ENCODE measurements at places on chromosomes 4 and X.

GRCh38 chr4:80035336-80035735 is 37.7 kb downstream of the ANTXR2 start:
- no peak for DNase-seq

DNA sequence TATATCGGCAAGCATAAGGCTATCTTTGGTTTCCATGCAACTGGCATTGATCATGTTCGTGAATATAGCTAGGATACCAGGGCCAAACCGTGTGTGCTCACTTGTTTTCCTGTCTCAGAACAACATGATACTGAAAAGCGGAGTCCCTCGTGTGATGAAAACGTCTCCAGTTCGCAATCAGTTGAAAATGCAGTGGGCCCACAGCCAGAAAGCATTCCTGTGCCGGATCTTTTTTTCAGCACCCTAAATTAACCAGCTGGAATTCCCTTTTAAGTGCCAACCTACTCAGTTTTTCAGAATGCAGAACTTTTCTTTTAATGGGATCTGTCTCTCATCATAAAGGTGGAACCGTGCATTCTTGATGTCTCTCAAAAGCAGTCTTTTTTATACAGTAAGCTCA is 130.8 kb upstream of the FRG1 start:
- DNase-seq = no peak

- DNase-seq = no peak
These were observed 41.3 kb downstream of the KIF4A start for GRCh38 chrX:70331161-70331560.

GRCh38 chrX:50152456-50152855 is 48.4 kb downstream of the AKAP4 start:
- DNase-seq = no peak

- no peak for DNase-seq
These were observed 473 bp upstream of the TKTL2 start for GRCh38 chr4:163474027-163474426.

DNA sequence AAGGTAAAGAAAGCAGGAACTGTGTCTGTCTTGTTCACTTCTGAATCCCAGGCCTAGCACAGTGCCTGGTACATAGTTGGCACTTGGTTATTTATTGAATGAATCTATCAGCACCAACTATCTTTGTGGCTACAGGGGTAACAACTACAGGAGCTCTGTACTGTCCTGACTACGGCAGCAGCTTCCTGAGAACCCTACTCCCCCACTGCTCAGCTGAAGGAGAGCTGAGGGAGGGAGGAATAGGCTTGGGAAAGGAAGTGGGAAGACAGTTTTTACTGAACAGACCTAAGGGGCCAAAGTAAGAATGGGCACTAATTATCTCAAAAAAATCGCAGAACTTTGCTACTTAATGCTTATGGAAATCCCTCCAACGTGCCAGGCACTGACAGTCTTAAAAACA is 156.1 kb upstream of the RAPGEF2 start:
- DNase-seq = no peak

DNA sequence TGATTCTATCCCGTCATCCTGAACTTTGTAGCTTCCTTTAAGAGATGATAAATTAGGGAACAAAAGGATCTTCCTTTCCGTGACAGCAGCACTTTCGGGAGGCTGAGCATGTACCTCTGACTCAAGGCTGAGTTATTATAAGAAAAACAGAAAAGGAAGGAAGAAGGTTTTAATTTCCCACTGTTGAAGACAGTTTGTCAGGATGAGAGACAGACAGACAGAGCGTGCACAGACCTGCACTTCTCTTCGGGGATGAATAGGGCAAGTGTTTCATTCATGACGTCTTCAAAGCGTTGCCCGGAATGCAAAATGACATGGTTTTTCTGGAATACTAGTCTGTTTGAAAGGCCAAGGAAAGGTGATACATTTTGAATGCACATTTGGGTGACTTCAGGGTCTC is 405.3 kb upstream of the FAT1 start:
- no peak for DNase-seq

GRCh38 chr4:184732126-184732525 is 1.8 kb downstream of the CENPU start:
- DNase-seq = no peak

GRCh38 chr4:76637712-76638361 is 202.8 kb downstream of the SHROOM3 start:
- DNase-seq = no peak

All from vagina (tissue), 2 donors.